ENCODE measurements at places on chromosomes 16 and 17.

DNA sequence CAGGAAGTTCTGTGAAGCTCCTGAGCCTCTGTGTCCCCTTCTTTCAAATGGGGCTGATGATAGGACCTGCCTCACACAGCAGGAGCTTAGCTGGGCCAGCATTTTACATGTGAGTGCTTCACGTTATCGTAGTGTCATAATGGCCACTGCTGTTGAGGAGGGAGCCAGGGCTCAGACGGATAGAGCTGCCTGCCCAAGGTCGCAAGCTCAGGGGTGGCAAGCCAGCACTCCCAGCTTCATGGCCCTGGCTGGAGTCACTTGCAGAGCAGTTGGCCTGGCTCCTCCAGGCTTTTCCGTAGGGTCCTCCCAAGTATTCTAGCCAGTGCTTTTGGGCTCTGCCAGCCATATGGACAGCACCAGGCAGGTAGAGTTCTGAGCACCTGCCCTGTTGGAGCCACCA lies 115.1 kb downstream of the SOCS1 start:
- DNase-seq: no peak

GRCh38 chr16:12090151-12090530 lies 113.6 kb downstream of the SNX29 start:
- DNase-seq: no peak

GRCh38 chr16:72474501-72475123 lies 302.7 kb upstream of the PMFBP1 start:
- no peak for DNase-seq

- no peak for DNase-seq
Observed at GRCh38 chr17:50533720-50534148, 1.2 kb downstream of the EPN3 start.

DNA sequence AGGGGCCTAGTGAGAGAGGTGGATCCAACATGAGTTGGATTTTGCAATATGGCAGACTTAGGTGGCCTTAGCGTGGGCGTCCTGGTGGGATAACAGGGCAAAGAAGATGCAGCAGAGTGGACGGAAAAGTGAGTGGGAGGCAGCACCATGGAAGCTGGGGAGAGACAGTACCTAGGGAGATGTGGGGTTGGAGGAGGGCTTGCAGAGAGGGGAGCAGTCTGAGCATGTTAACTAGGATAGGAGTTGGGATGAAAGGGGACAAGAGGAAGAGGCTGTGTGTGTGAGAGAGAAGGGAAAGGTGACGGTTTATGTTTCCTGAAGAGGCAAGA lies 120.1 kb downstream of the NTN1 start:
- DNase-seq: no peak
